ENCODE measurements at places on chromosomes 4 and X.

DNA sequence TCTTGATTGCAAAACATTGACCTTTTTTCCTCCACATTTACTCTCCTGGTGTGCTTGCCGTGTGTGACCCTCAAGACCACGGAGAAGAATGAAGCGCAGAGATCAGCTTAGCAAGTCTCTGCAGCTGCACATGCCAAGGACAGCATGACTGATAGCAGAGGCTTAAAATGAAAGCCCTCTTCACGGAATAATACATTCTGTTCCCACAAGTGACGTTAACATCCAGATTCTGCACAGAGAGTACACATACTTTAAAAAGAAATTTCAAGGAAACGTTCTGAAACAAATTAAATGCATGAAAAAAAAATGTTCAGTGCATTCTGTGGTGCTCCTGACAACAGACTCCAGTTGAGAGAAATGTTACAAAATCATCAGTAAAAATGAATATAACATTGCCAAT lies 60.9 kb downstream of the SLC7A11 start:
- DNase-seq: no peak

DNA sequence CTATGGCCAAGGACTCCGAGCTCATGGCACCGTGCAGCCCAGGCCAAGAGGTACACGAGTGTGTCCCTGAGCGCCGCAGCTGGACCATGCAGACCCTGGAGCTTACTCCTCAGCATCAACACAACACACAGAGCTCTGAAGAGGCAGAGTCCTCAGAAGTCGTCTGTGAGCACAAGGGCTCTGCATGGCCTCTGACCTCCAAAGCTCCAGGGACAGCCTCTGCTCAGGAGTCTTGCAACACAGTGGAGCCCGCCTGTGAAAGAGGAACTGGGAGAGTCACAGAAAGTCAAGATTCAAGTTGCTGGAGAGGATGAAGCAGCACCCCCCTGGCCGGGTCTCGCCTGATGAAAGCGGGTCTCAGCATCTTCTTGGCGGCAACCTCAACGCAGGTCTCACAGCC lies 2.9 kb downstream of the LRPAP1 start:
- DNase-seq: no peak

DNA sequence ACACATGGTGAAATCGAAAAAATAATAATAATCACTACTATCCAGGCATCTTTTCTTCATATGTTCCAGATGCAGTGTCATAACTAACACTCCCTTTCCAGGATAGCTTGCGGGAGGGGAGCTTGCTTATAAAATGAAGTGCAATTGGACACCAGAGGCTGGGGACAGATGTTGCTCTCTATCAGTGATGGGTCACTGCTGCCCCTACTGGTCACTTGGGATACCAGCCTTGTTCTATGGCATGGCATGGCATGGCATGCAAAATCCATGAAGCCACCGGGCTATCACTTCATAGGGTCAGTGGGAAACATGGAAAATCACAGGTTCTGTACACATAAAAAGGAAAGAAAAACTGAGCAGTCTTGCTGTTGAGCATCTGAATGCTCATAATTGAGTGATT lies 168.1 kb downstream of the GLRA2 start:
- no peak for DNase-seq

DNA sequence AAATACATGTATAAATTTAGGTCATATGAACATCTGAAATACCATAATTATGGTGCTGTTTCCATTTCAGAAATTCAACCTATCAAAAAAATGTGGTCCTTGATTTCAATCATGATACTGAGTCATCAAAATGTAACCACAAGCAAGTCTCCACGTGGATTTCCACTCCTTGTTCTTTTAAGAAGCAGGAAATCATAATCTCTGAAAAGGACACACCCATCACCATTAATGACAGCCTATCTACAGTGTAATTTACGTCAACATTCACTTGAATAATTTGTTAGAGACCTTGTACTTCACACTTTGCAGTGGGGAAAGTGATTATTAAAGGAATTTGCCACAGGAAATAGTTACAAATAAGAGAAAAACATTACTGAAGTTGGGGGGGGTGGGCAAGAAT lies 17.7 kb upstream of the SLC7A11 start:
- no peak for DNase-seq

- DNase-seq: no peak
These were observed 447.4 kb downstream of the PCDH10 start for GRCh38 chr4:133596459-133596858.

GRCh38 chr4:26812049-26812714 lies 48.5 kb upstream of the STIM2 start:
- no peak for DNase-seq

GRCh38 chrX:45230410-45230809 lies 29.7 kb upstream of the DIPK2B start:
- DNase-seq: no peak

- DNase-seq: no peak
These were observed 123.9 kb downstream of the MID1 start for GRCh38 chrX:10496345-10496965.

GRCh38 chr4:85398276-85398675 lies 76.7 kb upstream of the ARHGAP24 start:
- DNase-seq: no peak

DNA sequence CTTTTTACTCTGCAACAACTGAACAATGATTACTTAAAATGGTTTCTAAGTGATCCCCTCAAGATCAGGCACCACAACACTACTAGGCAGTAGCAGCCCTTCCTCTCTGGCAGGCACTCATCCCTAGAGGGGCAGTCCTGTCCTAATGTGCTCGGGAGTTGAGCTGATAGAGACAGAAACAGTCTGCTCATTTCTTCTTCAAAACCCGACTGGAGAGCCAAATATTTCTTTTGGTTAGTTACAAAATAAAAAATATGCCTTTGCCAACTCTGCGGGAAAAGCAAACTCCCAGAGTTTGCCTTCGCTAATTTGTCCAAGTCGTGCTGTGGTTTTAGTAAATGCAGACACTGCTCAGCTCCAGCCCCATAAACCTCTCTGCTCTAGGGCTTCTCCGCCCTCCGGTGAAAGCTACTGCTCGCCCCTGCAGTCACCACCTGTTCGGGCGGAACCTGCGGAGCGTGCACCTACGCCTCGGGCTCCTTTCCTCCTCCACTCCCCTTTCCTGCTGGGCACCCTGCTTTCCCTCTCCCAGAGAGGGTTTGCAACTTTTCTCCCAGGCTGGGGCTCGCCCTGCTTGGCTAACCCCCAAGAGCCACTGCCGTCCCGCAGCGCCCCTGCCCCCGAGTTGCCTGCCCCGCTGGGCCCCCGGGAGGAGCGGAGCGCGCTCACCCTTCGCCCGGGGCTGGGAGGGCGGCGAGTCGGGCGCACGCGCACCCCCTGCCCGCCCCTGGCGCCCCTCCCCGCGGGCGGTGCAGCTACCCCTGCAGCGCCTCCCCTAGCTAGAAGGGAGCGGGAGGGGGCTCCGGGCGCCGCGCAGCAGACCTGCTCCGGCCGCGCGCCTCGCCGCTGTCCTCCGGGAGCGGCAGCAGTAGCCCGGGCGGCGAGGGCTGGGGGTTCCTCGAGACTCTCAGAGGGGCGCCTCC lies at the start of gene NPNT:
Gene NPNT (plus strand): TSS at position 812 of the 923 bp plus-strand sequence. CDS start 182 bp downstream, outside the sequence.
- DNase-seq: no peak

DNA sequence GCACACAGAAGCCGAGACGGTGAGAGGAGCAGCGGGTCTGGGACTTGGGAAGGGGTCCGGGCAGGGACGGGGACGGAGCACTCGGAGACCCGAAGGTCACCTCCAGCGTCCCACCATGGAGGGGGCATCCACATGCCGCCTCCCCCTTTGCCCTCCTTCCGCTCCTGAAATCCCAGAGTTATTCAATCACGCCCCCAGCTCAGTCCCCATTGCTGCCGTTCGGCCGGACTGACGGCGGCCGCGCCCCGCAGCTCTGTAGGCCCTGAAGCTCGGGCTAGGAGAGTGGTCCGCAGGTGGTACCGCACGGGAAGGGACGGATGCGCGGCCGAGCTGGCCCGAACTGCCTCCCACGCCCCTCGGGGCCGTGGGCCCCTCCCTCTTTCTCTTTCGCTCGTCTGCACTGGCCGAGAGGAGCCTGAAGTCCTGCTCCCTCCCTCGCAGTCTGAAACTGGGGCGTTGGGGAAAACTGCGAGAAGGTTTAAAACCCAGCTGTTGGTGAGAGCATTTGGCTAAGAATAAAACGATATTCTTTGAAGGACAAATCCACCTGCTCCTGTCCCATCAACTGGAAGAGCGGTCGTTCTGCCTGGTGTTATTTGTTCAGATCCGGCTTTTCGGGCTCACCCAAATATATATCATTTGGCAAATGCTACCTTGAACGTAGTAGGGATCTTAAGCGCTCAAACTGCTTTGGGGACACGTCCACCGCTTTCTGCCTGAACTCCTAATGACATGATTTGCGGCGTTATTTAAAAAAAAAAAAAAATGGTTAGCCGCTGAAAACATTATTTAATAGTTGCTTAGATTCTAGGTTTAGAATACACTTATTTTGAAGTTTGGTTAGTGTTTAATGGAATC lies 719 bp downstream of the USO1 start:
- DNase-seq: peak; percentile 12

DNA sequence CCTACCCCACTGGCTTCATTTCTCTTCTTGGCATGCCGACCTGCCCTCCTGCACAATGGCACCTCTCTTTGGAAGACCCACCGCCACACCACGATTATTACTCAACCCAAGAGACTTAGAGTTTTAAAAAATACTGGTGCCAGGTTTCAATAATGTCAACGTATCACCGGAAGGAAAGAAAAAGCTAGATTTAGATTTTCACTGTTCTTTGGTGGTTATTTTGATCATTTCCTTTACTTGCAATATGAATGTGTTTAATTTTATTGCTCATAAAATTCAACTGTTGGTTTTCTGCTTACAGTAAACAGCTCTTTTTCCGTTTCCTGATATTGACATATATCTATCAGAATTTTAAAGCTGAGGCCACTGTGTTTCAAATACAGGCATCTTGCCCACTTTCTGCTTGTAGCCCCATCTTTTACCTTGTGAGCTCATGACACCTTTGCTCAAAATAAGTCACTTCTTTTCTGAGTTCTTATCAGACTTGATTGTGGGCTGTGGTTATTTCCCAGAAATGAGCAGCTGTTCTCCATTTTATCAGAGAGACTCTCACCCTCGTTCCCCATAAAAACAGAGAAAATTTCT lies 439.1 kb downstream of the INPP4B start:
- DNase-seq: no peak
